Muscle of back (tissue), 13 donors: ENCODE measurements at places on chromosomes 4 and X. TPM values are rescaled to one million over a fixed set of nuclear protein-coding genes. Genes with fewer than 3 reads are reported as not detected.

The NWD2 gene
- 0.06 TPM for polyA plus RNA-seq

The UCHL1 gene
- polyA plus RNA-seq = 28.8 TPM

The TRIM61 gene
- 3.1 TPM for polyA plus RNA-seq

DNA sequence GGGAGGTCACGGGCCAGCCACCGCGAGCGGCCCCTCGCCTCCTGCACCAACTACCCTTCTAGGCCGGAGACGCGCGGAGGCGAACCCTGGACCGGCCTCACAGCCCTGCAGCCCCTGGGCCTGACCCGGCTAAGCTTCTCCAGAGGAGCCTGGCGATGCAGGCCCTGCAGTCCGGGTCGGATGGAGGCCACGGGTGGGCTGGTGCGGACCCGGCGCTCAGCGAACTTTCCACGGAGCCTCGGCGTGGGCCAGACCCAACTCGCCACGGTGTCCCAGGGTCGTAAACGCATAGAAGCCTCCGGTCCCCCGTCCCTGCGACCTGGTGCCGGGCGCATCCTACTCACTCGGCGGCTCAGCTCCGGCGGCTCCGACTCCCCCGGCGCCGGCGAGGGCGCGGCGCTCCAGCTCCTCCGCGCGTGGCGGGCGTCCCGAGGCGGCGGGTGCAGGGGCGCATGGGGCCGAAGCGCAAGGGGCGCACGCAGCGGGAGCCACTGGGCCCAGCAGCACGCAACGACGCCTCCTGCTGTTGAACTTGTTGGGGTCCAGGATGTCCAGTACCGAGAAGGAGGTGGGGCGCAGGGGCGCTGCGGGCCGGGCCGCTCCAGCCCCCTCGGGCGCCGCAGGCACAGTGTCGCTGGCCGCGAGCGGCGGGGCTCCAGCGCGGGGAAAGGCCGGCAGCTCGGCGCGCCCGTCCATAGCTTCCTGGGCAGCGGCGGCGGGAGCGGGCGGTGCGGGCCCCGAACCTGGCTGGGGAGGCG is 427 bp downstream of the NKX1-1 start:
- DNase-seq = no peak

DNA sequence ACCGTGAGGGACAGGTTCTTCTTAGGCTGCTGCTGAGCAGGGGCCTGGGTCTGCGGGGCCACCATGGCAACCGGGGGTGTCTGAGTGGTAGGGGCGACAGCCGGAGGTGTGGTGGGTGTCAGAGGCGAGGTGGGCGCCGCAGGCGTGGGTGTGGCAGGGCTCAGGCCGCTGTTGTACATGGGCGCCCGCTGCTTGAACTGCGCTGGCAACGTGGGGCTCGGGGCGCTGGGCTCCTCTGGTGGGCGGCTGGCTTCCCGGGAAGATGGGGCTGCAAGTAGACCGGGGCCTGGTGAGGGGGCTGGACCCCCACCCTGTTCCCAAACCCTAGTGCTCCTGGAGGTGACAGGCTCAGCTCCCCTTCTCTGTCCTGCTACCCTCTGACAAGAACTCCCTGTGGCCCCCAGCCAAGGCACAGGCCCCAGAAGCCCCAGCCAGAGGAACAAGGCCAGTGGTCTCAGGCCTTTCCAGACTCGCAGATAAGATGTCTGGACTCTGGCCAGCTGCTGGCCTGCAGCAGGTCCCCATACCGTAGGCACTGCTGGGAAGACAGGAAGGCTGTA is 24.8 kb downstream of the NELFA start:
- DNase-seq = no peak

DNA sequence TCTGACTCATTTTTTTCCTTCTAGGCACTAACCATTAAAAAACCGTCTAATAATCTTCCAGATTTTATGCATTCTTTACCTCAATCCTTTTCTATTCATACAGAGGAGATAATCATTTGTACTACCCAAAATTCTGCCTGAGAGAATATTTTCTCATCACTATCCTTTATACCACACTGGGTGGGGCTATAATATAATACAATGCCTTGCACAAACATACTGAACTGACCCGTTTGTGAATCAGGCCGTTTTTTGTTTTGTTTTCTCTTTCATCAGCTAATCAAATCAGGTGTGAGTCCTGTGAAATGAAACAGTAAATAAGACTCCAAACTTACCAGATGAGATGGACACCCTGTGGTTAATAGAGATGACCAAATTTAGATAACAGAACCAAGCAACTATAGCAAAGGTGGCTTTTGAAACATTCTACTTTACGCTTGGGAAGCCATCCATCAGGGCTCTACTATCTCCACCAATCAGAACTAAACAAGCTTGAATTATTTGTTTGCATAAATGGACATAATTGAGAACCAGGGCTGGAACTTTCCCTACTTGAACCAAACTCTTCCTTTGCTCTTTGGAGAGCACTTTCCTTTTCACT is 573.0 kb downstream of the GABRG1 start:
- no peak for DNase-seq

DNA sequence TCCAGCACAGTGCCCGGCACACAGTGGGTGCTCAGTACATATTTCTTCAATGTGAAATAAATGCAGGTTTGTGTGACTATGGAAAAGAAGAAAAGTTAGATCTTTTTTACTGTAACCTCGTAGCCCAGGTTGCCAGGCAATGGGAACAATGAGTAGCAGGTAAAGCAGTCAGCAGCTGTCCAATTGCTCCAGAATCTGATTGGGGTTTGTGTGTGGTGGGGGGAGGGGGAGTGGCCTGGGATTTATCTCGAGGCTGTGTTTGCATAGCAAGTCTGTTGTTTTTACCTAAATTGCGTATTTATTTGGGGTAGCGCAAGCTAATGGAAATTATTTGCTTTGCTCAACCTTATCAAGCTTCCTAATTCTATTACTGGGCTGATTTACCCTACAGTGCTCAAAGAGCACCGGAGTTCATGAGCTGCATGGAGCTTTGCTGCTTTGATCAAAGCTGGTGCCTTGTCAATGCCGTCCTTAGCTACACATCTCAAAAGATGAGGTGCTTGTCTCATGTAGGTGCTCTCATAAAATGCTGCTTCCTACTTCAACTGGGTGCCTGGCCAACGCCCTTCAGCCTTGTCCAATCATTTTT is 145.0 kb upstream of the DGKK start:
- no peak for DNase-seq

DNA sequence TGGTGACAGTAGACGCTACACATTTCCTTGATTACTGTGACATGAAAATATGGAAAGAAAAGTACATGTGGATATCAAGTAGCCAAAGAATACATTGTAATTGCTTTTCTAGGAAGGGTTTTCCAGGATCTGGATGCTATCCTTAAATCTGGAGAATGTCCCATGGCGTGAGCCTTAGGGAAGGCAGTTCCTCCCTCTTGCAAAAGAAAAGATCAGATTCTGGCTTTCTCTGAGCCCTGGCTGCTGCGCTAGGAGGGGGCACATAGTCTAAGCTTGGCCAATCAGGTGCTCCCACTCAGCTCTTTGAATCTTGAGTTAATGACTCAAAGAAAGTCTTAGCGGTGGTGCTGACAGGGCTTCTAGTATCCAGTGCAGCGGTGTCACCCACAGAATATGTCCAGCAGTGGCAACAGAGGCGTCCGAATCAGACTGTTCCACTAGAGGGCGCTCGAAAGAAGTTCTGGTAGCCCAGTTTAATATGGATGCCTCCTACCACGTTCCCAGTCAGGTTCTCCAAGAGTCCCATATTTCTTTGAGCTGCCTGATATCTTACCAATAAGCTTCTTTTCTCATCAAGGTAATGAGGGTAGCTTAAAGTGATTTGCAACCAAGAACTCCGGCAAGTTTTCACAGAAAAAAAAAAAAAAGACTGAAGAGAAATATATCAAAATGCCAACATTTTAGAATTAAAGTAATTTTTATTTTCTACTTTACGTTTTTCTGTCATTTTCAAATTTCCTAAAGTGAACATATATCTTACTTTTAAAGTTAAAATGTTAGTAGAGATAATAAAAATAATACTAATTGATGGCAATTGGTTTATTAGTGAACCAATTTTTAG is 213.4 kb upstream of the S100G start:
- DNase-seq = peak; percentile 54
